ENCODE measurements at places on chromosomes 2 and 18. TPM values are rescaled to one million over a fixed set of nuclear protein-coding genes. Genes with fewer than 3 reads are reported as not detected.
A peak's percentile ranks its signal among the peaks of the same experiment; 100 is the strongest.

- DNase-seq, result no peak
Observed at GRCh38 chr2:36562973-36563532, 34.9 kb downstream of the FEZ2 start.

- no peak for DNase-seq
Observed at GRCh38 chr18:14098428-14098827, 33.8 kb downstream of the ZNF519 start.

DNA sequence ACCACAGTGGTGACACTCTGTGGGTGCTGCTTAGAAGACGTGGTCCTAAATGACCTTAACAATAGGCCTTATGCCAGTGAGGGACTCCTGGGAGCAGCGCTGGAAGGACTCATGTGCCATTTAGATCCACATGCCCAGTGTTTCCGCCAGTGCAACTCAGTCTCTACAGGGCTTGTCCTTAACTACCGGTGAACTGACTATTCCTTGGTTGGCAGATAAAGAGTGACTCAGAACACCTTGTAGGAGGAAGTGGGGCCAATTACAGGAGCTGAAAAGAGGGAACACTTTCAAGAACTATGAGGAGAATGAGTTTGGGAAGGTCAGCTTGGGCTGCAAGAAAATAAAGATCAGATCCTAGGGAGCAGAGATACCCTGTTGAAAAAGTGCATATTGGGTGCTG is 1.8 kb upstream of the CDK5R2 start:
- no peak for DNase-seq

- no peak for DNase-seq
Observed at GRCh38 chr2:128292599-128293425, 25.9 kb downstream of the HS6ST1 start.

- DNase-seq, result no peak
Observed at GRCh38 chr2:196391149-196391479, 219.7 kb upstream of the STK17B start.

GRCh38 chr18:73768043-73768442 is 379.6 kb downstream of the FBXO15 start:
- no peak for DNase-seq

- DNase-seq, result no peak
Observed at GRCh38 chr2:221125691-221126090, 446.4 kb downstream of the EPHA4 start.

GRCh38 chr2:200809506-200810251 is 2.0 kb upstream of the BZW1 start:
- no peak for DNase-seq

GRCh38 chr2:26563686-26564085 is 77.5 kb downstream of the CIB4 start:
- no peak for DNase-seq

DNA sequence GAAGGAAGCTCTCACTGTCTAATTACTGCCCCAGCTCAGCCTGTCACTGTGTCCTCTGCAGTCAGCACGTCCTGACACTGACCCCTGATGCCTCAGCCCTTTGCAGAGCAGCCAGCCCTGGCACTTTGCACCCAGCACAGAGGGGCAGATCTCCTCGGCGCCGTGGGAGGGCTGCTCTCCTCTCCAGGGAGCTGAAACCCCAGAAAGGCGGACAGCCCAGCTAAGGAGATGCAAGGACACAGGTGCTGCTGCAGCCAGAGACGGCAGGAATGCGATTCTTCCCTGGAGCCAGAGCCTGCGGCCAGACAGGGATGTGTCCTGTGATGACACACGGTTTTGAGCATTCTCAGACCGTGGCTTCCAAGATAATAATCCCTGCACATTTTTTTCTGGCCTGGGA is 34.5 kb upstream of the SIX3 start:
- DNase-seq, result no peak

- DNase-seq, result no peak
Observed at GRCh38 chr18:48714873-48715272, 176.0 kb downstream of the CTIF start.

DNA sequence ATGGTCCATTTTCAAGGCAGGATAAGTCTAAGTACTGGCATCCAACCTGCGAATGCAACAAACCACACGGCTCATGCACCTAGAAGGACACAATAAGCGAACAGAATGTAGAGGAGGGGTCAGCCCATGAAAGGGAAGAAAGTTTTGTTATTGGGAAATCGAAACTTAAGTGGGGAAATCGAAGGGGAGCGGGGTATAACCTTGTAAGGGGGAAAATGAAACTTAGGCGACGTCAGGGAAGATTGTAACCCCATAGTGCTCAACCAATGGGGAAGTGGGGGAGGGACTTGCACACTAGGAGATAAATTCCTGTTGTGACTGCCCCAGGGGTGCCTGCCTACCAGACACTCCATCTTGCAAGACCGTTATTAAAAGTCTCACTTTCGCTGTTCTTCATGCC is 15.6 kb upstream of the OTOF start:
- DNase-seq, result no peak

DNA sequence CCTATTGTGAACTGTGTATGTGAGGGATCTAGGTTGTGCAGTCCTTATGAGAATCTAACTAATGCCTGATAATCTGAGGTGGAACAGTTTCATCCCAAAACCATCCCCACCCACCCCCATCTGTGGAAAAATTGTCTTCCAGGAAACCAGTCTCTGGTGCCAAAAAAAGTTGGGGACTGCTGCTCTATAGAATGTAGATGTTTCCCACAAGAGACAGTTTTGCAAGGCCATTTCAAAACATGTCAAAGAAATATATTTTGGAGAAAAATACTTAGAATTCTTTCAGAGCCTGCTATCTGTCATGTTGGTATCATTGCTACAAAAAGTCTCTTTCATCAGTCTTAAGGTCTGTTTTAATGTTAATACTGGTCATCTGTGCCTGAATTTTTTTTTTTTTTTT is 4.1 kb upstream of the SLC39A10 start:
- DNase-seq, result no peak

GRCh38 chr18:77208964-77209363 is 40.7 kb upstream of the GALR1 start:
- DNase-seq, result no peak

DNA sequence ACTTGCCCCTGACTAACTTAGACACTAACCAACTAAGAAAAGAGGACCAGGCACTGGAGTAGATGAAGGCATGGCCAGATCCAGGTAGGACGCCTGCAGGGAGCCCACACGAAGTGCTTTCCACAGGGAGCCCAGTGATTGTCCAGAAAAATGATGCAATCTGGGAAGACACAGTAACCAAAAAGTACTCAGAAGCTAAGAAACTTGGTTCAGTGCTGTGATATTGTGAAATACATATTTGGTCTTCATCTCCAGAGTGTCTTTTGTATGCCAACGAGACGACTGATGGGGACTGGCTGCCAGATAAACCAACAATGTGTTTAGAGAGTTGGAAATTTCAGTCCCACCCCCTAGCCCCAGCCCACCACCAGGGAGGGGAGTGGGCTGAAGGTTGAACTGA is 135.0 kb downstream of the SP3 start:
- peak; percentile 23 for DNase-seq

DNA sequence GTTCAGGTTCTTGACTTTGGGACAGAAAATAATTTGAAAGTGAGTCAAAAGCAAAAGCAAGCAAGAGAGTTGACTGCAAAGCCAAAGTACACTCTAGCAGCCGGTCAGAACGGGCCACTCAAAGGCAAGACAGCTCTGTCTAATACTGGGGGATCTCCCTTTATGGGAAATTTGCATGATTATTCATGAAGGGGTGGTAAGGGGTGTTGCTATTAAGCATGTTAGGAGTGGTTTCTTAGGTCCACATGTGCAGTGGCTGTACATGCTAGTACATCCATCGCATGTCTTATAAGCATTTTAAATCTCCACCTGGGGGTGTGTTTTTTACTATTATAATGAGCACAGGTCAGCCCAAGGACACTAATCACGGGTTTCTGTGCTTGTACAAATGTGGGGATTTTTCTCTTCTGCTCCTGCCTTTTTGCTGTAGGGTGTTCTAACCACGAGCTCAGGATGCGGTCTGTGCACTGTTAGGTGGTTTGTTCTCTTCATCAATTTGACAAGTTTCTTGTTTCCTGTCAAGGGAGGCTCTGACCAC is 60.2 kb upstream of the SPP2 start:
- no peak for DNase-seq

Gene PHOSPHO2
- 7.9 TPM for total RNA-seq

Gene RAPH1
- 6.8 TPM for total RNA-seq

Gene MBP
- total RNA-seq, result 21.7 TPM

Gene CYTIP
- 1.8 TPM for total RNA-seq

Gene CNTNAP5
- total RNA-seq, result not detected

Gene SLC4A5
- total RNA-seq, result 2.4 TPM

Gene FTCDNL1
- total RNA-seq, result 1.2 TPM

Gene KCNG3
- 1.8 TPM for total RNA-seq

Gene POU3F3
- total RNA-seq, result not detected

Gene INPP1
- 14.9 TPM for total RNA-seq

Gene TXNDC2
- not detected for total RNA-seq

All from ovary (tissue), 10 donors.